Activated CD4-positive, alpha-beta T cell treated with anti-CD3 and anti-CD28 coated beads, Interleukin-2, amount 10 ng/mL, durations not matched to agents 7 days and 5 days (primary cell): ENCODE measurements at places on chromosomes 7 and 10. TPM values are rescaled to one million over a fixed set of nuclear protein-coding genes. Genes with fewer than 3 reads are reported as not detected.

DNA sequence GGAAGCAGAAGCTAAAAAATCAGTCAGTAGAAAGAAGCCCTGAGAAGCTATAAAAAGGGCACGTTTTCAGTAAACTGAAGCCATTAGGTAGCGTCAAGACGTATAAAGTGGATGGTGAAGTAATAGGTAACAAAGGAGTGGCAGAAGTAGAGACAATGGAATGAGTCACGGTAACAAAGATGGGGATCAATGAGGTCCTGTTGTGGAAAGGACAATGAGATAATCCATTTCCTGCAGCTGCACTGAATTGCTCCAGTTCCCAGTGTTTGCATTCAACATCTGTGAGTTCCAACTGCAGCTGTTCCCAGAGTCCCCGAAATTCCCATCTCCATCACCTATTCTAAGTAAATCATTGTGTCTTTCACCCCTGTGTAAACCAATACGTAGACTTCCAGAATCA, 4.8 kb upstream of the HYCC1 start:
- DNase-seq: no peak

ATOH7 gene
- total RNA-seq: not detected

IGF2BP3 gene
- total RNA-seq: 0.50 TPM

GRCh38 chr10:100174699-100175677, 10.8 kb downstream of the ERLIN1 start:
- DNase-seq: no peak

PAPOLB gene
- total RNA-seq: 0.05 TPM

GRCh38 chr10:79367426-79368189, 20.3 kb downstream of the PPIF start:
- DNase-seq: no peak

AVPI1 gene
- total RNA-seq: 0.58 TPM

CRHR2 gene
- not detected for total RNA-seq

DNA sequence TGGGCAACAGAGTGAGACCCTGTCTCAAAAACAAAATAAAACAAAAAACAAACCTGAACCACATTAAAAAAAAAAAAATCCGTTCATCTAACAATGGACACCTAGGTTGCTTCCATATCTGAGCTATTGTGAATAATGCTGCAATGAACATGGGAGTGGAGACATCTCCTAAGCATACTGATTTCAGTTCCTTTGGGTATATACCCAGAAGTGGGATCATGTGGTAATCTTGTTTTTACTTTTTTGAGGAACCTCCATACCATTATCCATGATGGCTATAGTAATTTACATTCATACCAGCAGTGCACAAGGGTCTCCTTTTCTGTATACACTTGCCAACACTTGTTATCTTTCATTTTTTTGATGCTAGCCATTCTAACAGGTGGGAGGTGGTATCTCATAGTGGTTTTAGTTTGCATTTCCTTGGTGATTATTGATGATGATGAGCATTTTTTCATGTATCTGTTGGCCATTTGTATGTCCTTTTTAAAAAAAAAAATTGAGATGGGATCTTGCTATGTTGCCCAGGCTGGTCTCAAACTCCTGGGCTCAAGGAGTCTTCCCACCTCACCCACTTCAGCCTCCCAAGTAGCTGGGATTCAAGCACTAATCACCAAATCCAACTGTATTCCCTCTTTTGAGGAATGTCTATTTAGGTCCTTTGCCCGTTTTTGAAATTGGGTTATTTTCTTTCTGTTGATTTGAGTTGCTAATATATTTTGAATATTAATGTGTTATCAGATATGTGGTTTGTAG, 17.5 kb downstream of the CDK13 start:
- no peak for DNase-seq

DNA sequence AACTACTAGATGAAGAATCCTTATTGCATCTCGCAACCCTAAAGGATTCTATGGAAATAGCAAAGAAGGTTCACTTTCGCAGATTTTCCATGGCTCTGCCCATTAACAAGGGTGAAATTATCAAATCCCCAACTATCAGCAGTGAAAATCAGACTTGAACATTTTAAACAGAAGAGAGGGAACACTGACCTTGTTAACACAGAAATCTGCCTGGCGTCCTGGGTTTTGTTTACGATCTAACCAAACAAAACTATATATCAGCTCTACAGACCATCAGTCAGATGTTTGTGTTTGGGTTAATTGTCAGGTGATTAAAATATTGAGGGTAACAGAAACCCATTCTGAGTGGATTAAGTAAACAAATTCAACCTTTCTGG, 1.9 kb downstream of the CTTNBP2 start:
- no peak for DNase-seq

NPFFR1 gene
- total RNA-seq: not detected

GRCh38 chr7:74709880-74710671, 52.6 kb downstream of the GTF2I start:
- DNase-seq: no peak

- no peak for DNase-seq
Observed at GRCh38 chr7:155674556-155674955, 30.1 kb downstream of the RBM33 start.

- no peak for DNase-seq
Observed at GRCh38 chr10:83555264-83555663, 584.0 kb upstream of the GHITM start.

- no peak for DNase-seq
Observed at GRCh38 chr10:19209319-19209718, 160.7 kb downstream of the MALRD1 start.

- DNase-seq: no peak
Observed at GRCh38 chr10:71393841-71394475, 2.8 kb upstream of the CDH23 start.

DNA sequence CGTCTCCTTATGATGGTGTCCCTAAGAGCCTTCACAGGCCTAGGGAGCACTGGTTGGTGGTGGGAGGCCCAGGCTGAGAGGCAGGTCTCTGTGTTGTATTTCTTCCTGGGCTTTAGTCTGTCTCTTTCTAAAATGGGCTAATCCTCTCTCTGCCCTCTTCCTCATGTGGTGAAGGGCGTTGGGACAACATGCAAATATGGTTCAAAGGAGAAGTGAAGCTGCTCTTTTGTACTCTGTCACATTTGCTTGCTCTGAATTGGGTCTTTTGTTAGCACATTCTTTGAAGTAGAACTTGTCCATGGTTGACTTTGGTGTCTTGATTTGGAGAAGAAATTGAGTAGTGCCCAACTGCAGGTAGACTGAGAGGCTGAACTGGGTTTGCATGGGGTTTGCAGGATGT, 814 bp downstream of the HK1 start:
- no peak for DNase-seq
